ENCODE measurements at places on chromosomes 16 and 17.

- peak; percentile 65 for DNase-seq
Observed at GRCh38 chr17:60392845-60393702, 1.1 kb upstream of the USP32 start.

GRCh38 chr16:24729951-24730815 is 732 bp downstream of the TNRC6A start:
- peak; percentile 53 for DNase-seq

DNA sequence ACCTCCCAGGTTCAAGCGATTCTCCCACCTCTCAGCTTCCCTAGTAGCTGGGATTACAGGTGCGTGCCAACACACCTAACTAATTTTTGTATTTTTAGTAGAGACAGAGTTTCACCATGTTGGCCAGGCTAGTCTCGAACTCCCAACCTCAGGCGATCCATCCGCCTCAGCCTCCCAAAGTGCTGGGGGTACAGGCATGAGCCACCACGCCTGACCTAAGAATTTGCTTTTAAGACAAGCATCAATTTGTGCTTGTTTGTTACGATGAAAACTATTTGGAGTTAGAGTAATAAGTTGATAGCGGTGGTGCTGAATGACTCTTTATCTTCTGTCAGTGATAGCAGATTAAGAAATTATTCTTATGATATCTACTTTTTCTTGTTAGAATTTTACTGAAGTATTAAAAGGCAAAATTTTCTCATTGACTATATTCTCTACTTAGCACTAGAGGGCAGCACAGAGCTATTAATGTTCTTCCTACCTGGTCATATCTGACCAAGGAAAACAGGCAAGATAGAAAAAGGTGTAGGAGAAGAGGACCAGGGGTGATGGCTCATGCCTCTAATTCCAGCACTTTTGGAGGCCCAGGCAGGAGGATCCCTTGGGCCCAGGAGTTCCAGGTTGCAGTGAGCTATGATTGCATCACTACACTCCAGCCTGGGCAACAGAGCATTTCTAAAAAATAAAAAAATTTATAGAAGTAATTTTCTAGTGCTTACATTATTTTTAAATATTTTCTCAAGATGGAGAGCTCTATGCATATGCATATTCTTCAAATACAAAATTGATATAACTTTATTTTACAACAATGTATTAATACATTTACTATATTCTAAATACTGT is 24.5 kb downstream of the STXBP4 start:
- DNase-seq = no peak

DNA sequence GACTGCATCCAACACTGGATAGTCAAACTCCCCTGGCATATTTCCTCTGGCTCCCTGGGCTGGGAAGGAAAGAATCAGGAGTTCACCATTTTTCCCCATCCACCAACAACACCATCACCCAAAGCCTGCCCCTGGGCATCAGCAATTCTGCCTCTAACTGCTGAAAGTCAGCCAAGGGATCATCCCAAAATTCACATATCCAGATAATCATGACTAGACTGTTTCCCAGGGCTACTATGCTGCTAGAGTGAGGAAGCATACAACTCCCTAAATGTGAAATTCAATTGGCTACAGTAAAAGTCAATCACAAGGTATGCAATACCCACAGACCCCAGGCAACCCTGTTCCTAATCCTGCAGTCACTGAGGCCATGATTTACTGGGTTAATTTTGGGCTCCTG is 230.6 kb downstream of the C16orf95 start:
- DNase-seq = no peak

DNA sequence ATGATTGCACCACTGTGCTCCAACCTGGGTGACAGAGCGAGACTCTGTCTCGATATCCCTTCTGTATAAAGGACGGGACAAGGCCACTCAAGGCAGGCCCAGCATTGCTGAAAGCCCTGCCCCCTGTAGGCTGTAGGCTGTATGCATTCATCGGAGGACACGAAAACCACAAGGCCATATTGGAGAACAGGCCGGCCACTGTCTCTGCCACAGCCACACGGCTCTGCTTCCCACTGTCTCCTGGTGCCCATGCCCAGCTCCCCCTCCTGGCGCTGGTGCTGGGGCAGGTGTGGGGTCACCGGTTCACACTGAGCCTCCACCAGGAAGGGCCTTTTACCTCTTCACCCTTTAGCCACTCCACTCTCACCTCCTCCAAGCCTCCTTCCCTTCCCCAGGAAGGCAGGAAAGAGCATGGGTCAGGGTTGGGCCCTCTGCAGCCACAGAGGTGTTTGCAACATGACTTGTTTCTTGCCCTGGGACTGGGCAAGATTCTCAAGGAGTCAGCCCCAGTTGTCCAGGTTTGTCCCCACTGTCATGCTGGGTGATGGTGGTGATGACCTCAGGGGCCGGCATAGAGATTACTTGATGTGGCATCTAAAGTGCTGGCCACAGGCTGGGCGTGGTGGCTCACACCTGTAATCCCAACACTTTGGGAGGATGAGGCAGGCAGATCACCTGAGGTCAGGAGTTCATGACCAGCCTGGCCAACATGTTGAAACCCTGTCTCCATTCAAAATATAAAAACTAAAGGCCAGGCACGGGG is 5.3 kb upstream of the NTN3 start:
- DNase-seq = no peak

GRCh38 chr17:37592291-37592690 is 16.9 kb downstream of the SYNRG start:
- no peak for DNase-seq

GRCh38 chr17:76390003-76390421 is 5.6 kb downstream of the SPHK1 start:
- DNase-seq = no peak

- no peak for DNase-seq
Observed at GRCh38 chr17:81909966-81910839, 996 bp downstream of the PCYT2 start.

DNA sequence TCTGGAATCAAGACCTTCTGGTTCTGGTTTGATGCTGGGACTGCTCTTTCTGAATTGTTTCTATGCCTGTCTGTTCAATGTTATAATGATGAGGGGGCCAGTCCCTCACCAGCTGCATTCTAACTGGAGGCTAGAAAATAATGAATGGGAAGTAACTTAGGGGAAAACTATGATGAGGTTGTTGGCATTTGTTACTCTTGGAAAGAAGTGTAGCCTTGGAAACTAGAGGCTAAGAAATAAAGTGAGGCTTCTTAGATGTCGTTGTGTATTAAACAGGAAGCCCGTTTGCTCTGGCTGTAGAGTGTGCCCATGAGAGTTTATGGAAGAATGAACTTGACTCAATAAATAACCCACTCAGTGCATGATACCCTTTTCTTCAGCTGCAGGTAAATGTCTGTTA is 140.8 kb downstream of the PRKCA start:
- DNase-seq = no peak

All from activated naive CD4-positive, alpha-beta T cell treated with anti-CD3 and anti-CD28 coated beads for 36 hours (primary cell).